Activated CD4-positive, alpha-beta T cell treated with anti-CD3 and anti-CD28 coated beads, Interleukin-2, amount 50 U/mL, for 48 hours (primary cell): ENCODE measurements at places on chromosomes 7 and 10.

DNA sequence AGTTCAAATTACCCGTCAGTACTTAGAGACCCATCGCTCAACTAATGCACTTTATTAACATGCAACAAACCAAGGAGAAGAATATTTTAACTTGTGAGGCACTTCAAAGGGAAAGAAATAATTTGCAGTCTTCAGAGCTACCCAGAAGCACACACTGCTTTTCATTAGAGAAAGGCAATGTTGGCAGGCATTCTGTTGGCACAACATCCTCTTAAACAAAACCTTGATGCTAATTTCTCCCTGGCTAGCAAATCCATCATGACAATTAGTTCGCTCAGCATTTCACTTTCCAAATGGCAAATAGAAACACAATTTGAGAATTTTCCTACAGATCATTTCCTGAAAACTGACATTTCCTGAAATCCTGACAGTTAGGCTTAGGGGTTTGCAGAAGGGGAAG, 155.6 kb upstream of the FAM13C start:
- DNase-seq: no peak

DNA sequence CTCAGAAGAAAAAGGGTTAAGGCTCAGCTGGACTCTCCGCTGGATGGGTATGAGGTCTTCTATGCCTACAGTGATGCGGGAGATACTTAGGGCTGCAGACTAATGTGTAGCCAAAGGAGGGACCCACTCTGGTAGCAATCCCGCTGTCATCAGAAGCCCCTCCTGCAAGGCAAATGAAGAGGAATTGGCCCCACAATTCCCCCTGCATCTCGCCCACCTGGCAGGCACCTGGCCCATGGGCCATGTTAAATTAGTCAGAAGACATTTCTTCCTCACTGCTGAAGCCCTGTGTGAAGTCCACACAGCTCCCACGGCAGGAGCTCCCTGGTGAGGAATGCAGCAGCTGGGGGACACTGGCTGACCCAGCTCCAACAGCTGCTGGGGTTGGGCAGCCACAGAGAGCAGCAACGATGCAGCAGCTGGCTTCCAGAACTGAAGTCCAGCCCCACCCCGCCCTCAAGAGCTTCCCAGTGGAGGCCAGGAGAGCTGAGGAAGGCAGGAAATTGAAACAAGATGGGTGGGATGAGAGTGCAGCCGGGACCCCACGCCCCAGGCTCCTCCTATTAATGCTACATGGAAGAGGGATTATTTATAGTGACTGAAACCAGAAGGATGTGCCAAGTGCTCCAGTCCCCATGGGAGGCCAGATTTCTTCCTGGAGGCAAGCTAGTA, 5.5 kb downstream of the VSTM4 start:
- DNase-seq: no peak

DNA sequence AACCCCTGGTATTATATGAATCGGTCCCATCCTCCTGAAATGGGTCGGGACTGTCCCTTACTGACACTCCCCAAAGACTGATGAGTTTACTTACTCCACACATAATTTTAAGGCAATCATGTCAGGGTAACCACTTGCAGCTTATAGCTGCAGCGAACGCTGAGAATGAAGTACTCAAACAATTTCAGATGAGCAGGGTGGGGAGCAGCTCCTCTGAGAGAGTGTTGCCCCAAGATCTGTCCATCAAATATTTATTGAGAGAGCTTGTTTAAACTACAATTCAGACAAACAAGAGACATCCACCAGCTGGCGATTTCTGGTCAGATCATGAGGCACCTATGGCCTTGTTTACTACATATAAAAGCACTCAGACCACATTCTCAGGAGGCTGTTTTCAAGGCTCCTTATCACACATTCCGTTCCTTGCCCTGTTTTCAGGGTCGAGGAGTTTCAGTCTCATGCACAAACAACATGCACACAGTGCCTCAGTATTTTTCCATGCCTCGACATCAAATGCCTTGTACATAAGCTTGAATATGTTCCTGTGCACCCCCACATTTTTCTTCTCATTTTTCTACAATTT, 80.1 kb downstream of the THSD7A start:
- no peak for DNase-seq

DNA sequence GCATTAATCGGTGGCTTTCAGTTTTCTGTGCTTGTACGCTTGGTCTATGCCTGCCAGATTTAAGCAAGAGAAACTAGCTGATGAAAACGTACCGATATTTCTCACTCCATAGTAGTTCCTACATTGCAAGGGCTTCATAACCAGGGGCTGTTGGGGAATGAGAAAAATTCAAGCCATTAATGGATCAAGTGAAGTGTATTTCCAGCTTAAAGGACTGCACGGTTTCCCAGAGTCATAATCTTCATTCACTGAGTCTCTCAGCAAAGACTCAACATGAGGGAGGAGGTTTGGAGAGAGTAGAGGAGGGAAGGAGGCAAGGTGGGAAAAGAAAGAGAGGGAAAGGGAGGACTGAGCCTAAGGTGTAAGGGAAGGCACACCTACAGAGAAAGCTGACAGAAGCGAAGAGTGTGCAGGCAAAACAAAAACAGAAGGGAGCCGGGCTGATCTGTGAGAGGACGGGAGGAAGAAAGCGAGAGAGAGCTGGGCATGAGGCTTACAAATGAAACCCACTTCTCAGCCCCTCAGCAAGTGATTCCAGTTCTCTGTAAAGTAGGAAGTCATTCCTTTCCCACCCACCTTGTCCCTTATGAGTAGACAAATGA, 625 bp downstream of the GIMAP2 start:
- DNase-seq: peak; percentile 46

- DNase-seq: no peak
Measured at GRCh38 chr10:70753841-70754621, 31.1 kb downstream of the TBATA start.

DNA sequence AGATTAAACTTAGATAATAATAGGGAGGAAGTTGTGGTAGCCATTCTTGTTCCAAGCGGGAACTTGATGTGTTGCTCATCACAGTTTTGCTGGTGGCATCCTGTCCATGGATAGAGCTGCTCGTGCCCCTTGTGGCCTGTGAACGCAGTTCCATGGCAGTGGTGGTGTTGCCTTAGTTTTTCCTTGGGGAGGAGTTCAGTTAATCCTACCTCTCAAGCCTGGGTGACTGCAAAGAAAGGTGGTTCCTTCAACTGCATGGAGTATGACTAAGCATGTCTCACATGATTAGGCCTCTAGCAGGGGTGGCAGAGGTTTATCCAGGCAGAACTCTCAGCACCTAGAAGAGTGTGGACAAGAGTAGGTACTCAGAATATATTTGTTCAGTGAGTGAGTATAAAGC, 99.7 kb downstream of the MAPK8 start:
- DNase-seq: no peak

GRCh38 chr10:3027866-3028265, 39.5 kb upstream of the PFKP start:
- no peak for DNase-seq

DNA sequence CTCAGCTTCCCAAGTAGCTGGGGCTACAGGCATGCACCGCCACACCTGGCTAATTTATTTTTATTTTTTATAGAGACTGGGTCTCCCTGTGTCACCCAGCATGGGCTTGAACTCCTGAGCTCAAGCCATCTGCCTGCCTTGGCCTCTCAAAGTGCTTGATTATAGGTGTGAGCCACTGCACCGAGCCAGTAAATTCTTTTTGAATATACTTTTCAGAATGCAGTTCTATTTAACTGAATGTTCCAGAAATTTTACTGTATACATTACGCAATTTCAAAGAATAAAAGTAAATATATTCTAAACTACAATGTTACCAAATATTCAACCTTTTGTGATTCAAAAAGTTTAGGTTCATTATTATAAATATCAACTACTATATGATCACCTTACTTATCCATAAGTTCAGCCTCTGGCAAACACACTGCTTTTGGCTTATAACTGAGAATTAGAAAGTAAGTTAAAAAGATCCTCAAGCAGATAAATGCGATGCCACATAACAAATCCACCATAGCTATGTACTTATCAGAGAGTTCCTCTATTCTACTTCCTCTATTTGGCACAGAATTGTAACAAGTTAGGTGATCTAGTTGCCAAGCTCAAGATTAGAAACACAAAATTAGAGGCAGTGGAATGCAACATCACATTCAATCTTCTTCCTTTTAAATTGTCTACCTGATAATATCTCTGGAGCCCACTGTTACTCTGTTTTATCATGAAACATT, 118.2 kb downstream of the ANK3 start:
- no peak for DNase-seq

GRCh38 chr7:138328215-138328614, 131.8 kb upstream of the TRIM24 start:
- no peak for DNase-seq

GRCh38 chr7:14552060-14552459, 350.5 kb downstream of the DGKB start:
- DNase-seq: no peak

- no peak for DNase-seq
Measured at GRCh38 chr7:101066833-101067177, 18.5 kb upstream of the TRIM56 start.

DNA sequence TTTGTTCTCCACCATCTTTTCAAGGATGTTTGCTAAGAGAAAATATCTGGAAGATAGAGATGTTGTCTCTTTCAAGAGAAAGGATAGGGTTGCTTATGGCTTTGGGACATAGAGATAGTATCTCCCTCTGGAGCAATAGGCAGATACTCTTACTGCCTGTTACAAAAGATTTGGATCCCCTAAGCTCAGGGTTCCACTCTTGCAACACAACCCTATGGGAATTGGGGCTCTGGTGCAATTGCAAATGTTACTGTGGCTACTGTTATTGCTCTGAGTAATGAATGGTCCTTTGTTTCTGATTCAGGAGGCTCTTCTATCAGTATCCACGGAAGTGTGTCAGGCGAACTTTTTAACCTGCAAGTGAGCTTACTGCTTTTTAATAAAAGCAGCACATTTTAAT, 88.8 kb downstream of the GPR85 start:
- DNase-seq: no peak
